ENCODE measurements at places on chromosomes 3 and 15.
A peak's percentile ranks its signal among the peaks of the same experiment; 100 is the strongest.

DNA sequence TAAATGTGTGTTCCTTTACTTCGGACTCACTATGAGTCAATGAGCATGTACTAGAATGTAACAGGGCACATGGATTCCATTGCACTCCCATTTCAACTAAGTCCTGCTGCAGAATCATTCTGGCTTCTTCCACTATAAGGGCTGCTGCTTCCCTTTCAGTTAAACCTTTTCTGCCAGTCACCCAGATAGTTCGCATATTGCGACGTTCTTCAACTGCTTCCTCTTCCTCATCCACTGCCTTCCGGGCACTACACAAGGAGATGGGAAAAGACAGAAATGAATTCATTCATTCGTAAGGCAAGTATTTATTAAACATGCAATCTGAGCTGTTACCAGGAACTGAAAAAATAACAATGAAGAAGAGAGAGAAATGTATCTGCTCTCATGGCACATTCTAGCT, 55.6 kb downstream of the POLQ start:
- no peak for DNase-seq

DNA sequence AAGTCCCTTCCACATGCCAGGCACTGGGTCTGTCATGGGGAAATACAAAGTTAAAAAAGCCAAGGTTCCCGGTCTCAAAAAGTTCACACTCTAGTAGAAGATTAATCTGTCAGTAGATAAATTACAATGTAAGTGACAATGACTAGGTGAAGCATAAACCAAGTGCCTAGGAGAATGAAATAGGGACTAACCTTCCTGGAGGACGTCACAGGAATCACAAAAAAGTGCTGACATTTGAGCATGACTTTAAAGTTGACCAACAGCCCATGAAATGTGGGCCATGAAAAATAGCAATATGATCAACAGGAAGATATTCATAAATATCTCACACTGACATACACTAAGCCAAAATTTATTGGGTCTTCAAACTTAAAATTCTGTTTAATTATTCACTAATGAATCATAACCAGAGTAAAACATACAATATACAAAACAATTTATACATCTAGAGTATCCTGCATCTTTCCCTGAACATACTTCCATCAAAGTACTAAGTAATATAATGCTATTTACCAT, 20.0 kb downstream of the COPS2 start:
- DNase-seq: no peak

- no peak for DNase-seq
Measured at GRCh38 chr3:158350971-158351370, 220.0 kb upstream of the MLF1 start.

DNA sequence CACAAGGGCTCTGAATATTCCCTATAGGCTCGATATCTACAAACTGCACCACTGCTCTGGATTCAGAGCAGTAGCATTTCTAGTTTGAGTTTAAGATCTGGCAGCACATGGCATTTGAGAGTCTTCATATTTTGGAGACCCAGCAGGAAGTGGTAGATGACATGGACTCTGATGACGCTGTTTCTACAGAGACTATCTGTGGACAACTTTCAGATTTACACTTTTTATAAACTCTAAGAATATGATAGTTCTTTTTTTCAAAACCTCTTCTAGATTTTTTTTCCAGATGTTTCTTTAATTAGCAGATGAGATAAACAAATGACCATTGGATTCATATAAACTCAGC, 35.8 kb downstream of the ARMC8 start:
- DNase-seq: no peak

DNA sequence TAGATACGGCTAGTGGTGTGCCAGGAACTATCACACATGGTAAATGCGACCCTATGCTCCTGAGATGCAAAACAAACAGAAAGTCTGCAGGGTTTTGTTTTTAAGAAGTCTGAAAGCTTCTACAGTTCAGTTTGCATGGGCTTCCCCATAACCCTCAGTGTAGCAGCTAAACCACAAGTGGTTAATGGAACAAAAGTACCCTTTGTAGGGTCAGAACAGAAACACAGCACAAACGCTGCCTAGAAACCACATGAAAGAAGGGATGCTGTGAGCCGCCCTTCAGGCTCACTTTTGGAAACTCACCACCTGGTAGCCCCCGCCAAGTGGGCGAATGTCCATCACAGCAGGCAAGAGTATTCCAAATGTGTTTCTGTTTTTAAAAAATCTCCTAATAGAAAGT, 46.2 kb downstream of the CTDSPL start:
- no peak for DNase-seq

DNA sequence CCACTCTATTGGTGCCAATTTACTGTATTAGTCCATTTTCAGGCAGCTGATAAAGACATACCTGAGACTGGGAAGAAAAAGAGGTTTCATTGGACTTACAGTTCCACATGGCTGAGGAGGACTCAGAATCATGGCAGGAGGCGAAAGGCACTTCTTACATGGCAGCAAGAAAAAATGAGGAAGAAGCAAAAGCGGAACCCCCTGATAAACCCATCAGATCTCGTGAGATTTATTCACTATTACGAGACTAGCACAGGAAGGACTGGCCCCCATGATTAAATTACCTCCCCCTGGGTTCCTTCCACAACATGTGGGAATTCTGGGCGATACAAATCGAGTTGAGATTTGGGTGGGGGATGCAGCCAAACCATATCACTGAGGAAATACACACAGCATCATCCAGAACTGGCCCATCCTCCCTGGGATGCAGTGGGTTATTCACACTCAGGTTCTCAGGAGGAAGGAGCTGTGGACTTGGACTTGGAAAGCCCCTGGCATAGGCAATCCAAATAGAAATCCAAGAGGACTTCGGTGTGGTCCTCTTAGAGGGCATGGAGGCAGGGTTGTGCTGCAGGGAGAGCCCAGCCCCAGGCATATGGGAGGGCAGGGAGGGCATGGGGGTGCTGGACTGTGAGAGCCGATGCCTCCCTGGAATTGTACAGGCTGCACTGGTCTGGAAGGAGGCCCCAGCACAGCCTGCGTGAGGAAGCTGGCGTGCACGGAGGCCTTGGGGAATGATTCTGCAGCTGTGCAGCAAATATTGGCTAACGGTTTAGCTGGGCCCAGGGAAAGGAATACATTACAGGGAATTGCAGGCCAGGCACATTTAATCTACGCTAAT, 62.9 kb downstream of the EFCAB12 start:
- DNase-seq: no peak

- DNase-seq: peak; percentile 59
Measured at GRCh38 chr3:52088445-52089367, 32.3 kb upstream of the DUSP7 start.

GRCh38 chr3:27644941-27645340, 77.2 kb downstream of the EOMES start:
- DNase-seq: no peak

DNA sequence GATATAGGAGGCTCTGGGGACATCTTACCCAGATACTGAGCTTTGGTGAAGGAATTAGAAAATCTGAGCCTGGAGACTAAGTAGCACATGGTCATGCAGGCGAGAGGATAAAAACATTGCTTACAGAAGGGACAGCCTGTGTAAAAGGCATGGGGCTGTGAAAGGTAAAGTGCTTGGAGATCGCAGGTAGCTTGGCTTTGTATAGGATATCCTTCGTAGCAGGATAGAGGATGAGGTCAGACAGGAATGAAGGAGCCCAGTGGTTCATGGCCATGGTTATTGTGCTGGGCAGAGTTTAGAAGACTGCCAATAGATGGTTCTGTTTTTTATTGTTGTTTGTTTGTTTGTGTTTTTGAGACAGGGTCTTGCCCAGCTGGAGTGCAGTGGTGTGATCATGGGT, 82.5 kb downstream of the SLMAP start:
- DNase-seq: no peak

DNA sequence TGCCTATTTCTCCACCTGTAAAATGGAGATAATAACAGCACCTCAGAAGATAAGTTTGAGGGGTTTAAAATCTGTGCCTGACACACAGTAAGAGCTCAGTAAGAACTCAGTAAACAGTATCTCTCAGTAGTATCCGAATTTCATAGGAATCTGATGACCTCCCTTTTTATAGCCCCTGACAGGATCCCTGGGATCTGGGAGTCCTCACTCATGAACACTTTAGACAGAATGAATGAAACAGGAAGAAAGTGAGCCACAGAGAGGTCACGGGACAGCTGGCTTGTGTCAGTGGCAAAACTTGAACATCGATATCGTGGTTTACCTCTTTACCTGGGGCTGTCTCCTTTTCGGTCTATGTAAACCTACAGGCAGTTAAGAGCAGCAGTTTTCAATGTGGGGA, 51.2 kb downstream of the LRTM1 start:
- DNase-seq: no peak

DNA sequence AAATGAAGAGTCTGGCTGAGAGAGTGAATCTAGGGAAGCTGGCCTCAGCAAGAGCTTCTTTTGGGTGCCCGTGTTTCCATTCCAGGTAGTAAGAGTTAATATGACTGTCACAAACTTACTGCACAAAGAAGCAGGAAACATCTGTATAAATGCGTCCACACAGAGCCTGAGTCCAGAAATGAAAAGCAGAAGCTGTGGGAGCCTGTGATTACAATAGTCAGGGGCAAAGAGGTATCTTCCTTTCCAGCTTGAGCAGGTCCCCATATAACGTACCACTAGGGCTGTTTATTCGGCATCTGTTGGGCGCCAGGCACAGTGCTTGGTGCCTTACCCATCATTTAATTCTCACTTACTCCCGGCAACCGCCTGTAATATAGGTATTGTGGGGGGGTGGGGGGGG, 40.5 kb upstream of the B3GNT5 start:
- peak; percentile 40 for DNase-seq

GRCh38 chr15:59966262-59966661, 37.8 kb upstream of the FOXB1 start:
- no peak for DNase-seq

GRCh38 chr3:169894110-169894509, 17.3 kb upstream of the SAMD7 start:
- peak; percentile 16 for DNase-seq

DNA sequence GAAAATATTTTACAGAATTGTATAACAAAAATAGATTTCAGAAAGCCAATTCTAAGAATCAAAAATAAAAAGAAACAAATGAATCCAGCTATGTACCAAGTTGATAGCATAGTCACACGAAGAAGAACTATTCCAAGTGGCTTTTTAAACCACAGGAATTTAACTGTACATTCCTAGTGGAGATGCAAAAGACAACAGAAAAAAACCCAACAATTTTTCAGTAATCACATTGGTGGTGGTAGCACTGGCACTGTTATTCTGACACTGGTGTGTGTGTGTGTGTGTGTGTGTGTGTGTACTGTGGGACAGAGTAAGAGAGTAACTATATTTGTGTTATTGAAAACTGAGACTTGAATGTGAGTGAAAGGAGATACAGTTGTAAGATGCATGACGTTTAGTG, 9.1 kb downstream of the BFSP2 start:
- no peak for DNase-seq

DNA sequence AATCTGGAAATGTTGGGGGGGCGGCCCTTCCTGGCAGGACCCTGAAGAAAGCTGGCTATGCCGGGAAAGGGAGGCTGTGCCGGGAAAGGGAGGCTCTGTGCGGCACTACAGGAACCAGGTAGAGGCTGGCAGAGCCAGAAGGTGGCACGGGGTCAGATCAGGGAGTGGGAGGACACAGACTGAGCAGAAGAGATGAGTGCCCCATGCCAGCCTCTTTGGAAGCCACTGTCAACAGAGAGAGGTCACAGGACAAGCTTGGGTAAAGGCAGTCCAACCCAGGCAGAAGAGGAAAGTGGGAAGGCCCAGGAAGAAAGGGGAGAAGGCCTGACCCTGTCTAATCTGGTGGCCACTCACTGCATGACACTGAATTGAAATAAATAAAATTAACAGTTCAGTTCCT, 1.5 kb downstream of the C15orf62 start:
- no peak for DNase-seq

GRCh38 chr15:66927201-66928077, 138.0 kb upstream of the SMAD3 start:
- peak; percentile 90 for DNase-seq

DNA sequence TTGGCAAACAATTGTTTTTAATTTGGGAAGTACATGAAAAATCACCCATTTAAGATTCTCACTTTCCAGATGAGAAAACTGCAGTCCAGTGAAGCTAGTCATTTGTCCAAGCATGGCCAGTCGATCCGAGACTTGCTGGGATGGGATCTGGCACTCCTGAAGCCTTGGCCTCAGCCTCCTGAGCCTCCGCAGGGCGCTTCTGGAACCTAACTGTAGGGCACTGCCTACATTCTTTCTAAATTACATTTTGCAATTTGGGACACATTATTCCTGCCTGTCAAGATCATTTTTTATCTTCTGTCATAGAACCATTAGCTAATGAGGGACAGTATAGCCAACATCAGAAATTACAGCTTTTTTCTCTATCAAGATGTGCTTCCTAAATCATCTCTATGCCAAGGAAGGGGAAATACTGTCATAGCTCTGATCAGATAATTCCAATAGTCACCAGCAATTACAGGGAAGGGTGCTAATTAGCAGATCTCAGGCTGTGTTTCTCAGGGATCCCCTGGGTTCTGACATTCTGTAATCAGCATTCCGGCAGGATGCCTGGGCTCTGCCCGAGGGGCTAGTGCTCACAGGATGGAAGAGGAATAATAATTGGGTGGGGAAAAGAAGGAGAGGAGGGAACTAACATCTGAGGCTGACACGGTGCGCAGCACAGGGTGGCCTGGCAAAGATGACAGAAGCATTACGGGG, 28.3 kb downstream of the ANAPC13 start:
- DNase-seq: no peak

All from umbilical cord (tissue), 2 donors.